ENCODE measurements at places on chromosomes 7 and 10.

GRCh38 chr7:30082686-30083085, 52.1 kb upstream of the MTURN start:
- DNase-seq: no peak

DNA sequence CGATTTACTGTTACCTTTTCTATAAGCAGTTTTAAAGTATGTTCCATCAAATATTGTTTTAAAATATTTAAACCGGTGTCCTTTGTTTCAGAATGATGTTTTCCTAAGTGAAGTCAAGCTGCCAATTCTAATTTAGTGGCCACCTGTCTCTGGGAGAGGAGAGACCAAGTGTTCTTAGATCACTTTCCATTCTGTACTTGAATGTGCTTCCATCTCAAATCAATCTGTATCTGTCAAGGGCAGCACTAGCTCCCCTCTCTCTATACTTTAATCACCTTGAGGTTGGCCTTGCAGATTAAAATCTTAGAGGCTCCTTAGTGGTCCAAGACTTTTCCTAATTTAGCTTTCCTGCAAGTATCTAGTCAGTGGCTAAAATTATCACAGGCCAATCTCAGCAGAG, 49.6 kb downstream of the LGI1 start:
- no peak for DNase-seq

DNA sequence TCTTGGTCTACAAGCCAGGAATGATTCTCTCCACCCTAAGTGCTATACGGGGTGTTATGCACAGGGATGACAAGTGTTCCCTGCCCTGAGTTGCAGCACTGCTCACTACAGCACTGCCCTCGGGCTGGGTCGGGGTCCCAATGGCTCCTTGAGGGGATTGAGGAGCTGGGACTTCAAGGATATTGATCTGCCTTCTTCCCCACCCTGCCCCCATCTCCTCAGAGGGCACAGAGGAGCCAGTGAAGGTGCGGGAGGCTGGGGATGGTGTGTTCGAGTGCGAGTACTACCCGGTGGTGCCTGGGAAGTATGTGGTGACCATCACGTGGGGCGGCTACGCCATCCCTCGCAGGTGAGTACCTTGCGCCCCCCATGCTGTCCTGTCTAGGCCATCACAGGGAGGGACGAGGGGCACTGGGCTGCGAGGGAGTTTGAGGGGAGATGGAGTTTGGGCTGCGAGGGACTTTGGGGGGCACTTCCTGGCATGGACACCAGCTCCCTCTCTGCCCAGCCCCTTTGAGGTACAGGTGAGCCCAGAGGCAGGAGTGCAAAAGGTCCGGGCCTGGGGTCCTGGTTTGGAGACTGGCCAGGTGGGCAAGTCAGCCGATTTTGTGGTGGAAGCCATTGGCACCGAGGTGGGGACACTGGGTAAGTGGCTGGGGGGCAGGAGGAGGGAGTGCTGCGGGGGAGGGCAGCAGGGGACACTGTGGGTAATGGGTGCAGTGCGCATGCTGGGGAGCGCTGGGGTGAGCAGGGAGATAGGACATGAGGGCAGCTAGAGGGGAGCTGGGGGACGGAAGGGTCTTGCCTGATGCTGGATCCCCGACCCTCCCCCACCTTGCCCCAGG, 10.3 kb downstream of the FLNC start:
- DNase-seq: no peak

DNA sequence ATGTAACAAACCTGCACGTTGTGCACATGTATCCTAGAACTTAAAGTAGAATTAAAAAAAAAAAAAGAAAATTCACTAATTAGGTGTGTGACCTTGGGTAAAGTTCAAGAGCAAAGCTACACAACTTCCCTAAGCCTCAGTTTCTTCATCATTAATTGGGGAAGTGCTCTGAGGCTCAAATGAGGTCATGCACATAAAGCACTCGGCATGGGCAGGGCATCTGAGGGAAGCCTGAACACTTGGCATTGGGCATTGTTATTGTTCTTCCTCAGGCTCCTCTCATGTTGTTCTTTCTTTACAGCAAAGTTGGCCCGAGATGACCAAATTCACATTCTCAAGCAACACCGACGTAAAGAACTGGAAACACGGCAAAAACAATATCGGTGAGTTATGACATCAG, 21.5 kb downstream of the ALOX5 start:
- no peak for DNase-seq

DNA sequence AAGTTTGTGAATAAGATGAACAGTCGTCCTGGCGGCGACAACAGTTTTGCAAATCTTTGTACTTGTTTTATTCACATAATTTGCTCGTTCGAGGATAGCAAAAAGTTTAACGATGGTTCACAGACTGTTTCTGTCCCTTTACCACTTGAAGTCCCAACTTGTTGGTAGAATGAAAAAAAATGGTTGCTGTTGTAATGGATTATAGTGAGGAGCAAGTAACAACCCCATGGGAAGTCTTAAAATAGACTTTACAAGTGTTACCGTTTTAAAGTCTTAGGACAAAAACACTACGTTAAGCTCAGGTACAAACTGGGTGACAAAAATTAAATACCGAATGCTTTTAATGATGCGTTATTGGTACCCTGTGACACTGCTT, 589 bp downstream of the LSM8 start:
- DNase-seq: no peak

GRCh38 chr7:144407266-144407931, 3.9 kb upstream of the NOBOX start:
- DNase-seq: no peak

DNA sequence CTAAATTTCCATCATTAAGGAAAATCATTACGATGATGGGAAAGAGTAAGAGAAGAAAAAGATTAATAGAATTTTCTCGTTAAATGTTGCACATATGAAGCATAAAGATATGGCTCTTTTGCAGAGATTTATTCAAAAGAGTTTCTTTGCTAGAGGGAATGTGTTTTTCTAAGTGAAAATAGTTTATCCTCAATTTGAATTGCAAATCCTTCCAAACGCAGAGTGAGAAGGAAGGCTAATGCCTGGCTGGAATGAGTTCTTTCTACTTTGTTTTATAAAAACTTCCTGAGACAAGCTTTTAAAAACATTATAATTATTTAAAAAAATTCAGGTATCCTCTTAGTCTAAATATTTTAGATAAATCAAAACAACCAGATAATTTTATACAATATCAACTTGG, 14.2 kb downstream of the CYP26A1 start:
- no peak for DNase-seq

DNA sequence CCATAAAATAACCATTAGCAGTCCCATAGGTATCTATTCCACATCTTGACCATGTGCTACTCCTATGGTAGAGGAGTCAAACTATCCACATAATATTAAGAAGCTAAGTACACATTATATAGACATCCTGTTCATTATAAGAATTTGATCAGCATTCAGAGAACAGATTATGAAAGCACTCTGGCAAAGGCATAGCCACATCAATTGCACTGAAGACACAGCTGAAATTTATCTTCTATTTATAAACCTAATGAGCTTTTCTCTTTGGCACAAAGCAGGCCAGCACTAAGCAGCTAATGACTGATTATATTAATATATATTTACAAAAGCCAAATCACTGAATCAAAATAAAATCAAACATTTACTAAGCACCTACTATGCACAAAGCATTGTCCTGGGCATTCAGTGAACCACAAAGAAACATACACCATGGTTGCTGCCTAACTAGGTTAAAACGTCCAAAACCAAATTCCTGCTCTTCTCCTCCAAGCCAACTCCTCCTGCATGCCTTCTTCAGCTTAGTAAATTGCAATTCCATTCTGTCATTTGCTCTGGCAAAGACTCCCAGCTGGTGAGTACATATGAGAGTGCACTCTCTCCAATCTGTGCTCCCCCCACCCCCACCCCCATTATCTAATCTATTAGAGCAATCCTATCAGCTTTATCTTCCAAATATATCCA, 122.6 kb upstream of the ASAH2 start:
- no peak for DNase-seq
